Panc1 (cell line): ENCODE measurements at places on chromosomes 6 and 20. TPM values are rescaled to one million over a fixed set of nuclear protein-coding genes. Genes with fewer than 3 reads are reported as not detected.

FAM209B gene
- total RNA-seq, result not detected

TSPO2 gene
- total RNA-seq, result not detected

PRDM1 gene
- 2.6 TPM for total RNA-seq

CEBPB gene
- 52.1 TPM for total RNA-seq

DNA sequence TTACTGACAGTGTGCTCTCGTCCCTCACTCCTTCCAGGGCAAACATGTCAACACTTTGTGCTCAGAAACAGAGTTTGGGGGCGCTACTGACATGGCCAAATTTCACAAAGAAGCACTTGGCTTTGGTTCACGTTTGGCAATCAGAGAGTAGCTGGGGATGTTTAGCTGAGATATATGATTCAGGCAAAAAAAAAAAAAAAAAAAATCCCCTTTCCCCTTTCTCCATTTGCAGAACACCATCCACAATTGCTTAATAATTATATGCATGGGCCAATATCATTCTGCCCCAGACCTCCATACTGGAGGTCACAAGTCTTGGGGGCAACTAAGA, 128.4 kb upstream of the ADGRF1 start:
- H3K4me1 ChIP-seq, result 0 out of 2 replicates have a peak, but pooled peaks cover 3% of the 10 kb centered on the region
- no peak overlapping the region for H3K27ac ChIP-seq
- H3K27me3 ChIP-seq, result no peaks in the 10 kb centered on the region
- DNase-seq, result no peak
- no peaks in the 10 kb centered on the region for H3K36me3 ChIP-seq

DNA sequence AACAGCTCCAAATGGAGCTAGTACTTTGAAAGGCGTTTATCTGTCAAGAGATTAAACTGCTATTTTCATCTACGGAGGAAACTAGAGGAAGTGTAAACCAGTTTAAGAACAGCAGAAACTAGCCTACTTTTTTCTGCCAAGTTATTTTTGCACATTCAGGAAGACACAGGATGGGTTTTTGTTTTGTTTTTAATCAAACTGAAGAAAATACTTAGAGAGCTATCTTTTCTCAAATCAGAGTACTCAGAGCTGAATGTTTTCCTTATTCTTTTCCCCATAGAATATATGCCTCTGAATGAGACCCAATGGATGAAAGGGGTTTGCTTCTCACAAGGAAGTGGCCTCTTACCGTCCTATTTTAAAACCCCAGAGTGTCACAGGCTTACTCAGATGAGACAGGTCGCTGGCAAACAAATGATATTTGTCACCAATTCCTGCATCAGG, 538.5 kb downstream of the CD83 start:
- no peak overlapping the region for H3K4me3 ChIP-seq
- H3K27ac ChIP-seq, result no peak overlapping the region
- DNase-seq, result no peak
- no peaks in the 10 kb centered on the region for H3K4me1 ChIP-seq
- H3K27me3 ChIP-seq, result peaks cover 13% of the 10 kb centered on the region

- no peaks in the 10 kb centered on the region for H3K27me3 ChIP-seq
- no peaks in the 10 kb centered on the region for H3K36me3 ChIP-seq
- peaks cover 2% of the 10 kb centered on the region; the same call in 1 of the 2 replicates for H3K4me1 ChIP-seq
- H3K4me3 ChIP-seq, result no peak overlapping the region
Measured at GRCh38 chr6:21612067-21612745, 18.7 kb downstream of the SOX4 start.

- H3K27ac ChIP-seq, result no peak overlapping the region
- H3K4me3 ChIP-seq, result no peak overlapping the region
- no peak for DNase-seq
- H3K27me3 ChIP-seq, result no peaks in the 10 kb centered on the region
- H3K4me1 ChIP-seq, result no peaks in the 10 kb centered on the region
- no peaks in the 10 kb centered on the region for H3K36me3 ChIP-seq
Measured at GRCh38 chr6:36346486-36347273, 10.0 kb upstream of the BNIP5 start.

- no peak overlapping the region for H3K27ac ChIP-seq
- H3K4me3 ChIP-seq, result no peak overlapping the region
- no peaks in the 10 kb centered on the region for H3K36me3 ChIP-seq
- H3K27me3 ChIP-seq, result no peaks in the 10 kb centered on the region
- H3K4me1 ChIP-seq, result no peaks in the 10 kb centered on the region
- peak; percentile 33 for DNase-seq
Measured at GRCh38 chr20:6142348-6142993, 19.6 kb upstream of the FERMT1 start.

DNA sequence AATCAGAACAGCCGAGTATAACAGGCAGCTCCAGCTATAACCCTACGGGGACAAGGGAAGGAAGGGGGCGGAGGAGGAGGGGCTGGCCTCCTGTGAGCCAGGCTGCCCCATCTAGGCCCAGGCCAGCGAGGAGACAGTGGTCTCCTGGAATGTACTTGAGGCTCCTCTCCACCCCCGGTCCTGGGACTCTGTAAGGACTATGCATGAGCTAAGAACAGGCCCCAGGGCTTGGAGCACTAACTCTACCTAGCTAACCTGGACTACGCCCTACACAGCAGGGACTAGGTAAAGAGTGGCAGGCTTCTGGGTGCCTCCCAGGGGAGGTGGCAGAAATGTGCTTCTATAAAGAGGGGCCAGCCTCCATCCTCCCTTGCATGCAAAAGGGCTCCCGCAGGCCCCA, 8.9 kb downstream of the KCNK15 start:
- no peaks in the 10 kb centered on the region for H3K27me3 ChIP-seq
- no peaks in the 10 kb centered on the region for H3K4me1 ChIP-seq
- no peaks in the 10 kb centered on the region for H3K36me3 ChIP-seq
- DNase-seq, result no peak

GRCh38 chr6:52013035-52013434, 74.4 kb downstream of the PKHD1 start:
- no peak overlapping the region for H3K27ac ChIP-seq
- no peak overlapping the region for H3K4me3 ChIP-seq
- H3K36me3 ChIP-seq, result no peaks in the 10 kb centered on the region

DNA sequence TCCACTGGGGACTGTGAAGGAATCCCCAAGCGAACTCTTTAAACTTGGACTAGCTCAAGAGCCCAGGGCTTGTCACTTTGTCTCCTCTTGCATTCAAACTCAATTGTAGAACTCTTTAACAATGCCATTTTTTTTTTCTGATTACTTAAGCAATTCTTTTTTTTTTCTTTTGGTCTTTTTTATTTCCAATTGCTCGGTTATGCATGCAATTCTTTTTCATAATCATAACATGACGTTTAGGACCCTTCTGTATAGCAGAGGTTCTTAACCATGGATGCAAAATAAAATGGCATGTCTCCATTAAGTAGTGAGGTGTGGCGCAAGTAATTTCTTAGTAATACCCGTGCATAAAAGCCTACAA, 466 bp upstream of the BFSP1 start:
- H3K4me1 ChIP-seq, result peaks cover 25% of the 10 kb centered on the region
- H3K36me3 ChIP-seq, result no peaks in the 10 kb centered on the region
- peak overlapping the region; percentile 88 for H3K27ac ChIP-seq

GRCh38 chr6:10276106-10276505, 138.8 kb downstream of the TFAP2A start:
- H3K4me1 ChIP-seq, result no peaks in the 10 kb centered on the region
- no peaks in the 10 kb centered on the region for H3K27me3 ChIP-seq
- no peak overlapping the region for H3K27ac ChIP-seq
- H3K4me3 ChIP-seq, result no peak overlapping the region

DNA sequence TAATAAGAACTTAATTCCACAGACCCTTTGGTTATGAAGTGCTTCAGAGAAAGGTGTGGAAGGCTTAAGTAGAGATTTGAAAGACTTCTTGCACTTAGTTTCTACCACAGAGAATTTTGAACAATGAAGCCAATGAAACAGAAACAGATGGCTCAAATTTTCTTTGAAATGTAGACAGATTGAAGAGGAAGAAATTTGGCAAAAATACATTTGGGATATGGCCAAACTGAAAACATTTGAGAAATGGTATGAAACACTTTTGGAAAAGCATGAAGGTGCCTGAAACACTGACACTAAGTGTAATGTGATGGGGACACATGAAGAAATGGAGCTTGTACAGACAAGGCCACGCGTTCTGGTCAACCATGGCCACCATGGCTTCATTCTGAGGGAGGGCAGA, 272.4 kb upstream of the EXOC2 start:
- 0 out of 2 replicates have a peak, but pooled peaks cover 1% of the 10 kb centered on the region for H3K27me3 ChIP-seq
- no peak overlapping the region for H3K4me3 ChIP-seq
- no peaks in the 10 kb centered on the region for H3K4me1 ChIP-seq
- DNase-seq, result no peak
- no peak overlapping the region for H3K27ac ChIP-seq

DNA sequence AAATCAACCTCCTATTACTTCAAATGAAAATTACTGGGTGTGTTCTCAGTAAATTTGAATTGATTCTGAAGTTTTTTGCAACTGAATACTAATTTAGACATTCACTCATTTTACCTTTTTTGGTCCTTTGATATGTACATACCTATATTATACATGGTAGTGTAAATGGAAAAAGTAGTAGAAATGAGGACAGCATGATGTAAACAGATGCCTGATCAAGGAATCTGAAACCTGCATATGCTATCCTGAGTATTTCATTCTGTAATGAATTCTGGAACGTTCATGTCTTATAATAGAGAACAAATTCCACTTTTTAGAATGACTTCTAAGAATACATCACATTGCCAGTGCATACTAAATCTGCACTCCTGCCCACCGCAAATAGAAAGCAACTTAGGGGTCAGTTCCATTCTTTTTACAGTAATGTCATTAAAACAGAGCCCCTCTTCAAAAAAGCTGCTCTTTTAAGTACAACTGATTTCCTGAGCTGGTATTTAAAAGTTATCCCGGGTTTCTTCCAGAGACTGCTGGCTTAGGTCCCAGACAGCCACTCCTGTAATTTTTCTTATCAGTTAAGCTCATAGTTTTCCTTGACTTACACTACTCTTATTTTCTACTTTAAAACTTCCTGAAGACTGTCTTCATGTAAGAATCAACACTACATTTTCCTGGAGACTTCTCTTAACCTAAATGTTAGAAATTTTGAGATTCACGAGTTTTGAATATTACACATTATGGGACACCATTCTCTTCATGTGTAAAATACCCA, 48.4 kb downstream of the MAP3K7 start:
- no peak overlapping the region for H3K4me3 ChIP-seq
- DNase-seq, result no peak
- H3K4me1 ChIP-seq, result no peaks in the 10 kb centered on the region

- no peak for DNase-seq
- no peak overlapping the region for H3K27ac ChIP-seq
- H3K27me3 ChIP-seq, result peaks cover 7% of the 10 kb centered on the region
- no peak overlapping the region for H3K4me3 ChIP-seq
- H3K4me1 ChIP-seq, result no peaks in the 10 kb centered on the region
Measured at GRCh38 chr20:45507011-45507820, 8.2 kb downstream of the SPINT3 start.
